ENCODE measurements at places on chromosomes 6 and 20.

- no peak for DNase-seq
Measured at GRCh38 chr6:111739257-111739696, 133.6 kb upstream of the TRAF3IP2 start.

DNA sequence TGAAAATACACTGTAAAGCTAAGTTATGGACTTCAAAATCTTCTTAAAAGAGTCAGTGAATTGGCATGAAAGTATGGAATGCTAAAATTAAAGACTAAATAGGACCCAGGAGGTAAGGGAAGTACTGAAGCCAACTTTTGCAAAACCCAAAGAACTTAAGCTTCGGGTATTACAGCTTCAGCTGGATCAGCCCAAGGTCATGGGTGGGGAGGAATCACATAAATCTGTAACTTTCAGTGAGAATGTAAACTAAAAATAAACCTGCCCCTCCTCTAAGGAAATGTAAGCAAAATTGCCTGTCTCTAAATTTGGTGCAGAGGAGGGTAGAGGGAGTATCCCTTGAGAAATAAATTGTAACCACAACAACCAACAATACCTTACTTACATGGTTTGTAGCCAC lies 4.4 kb upstream of the MUC21 start:
- no peak for DNase-seq

DNA sequence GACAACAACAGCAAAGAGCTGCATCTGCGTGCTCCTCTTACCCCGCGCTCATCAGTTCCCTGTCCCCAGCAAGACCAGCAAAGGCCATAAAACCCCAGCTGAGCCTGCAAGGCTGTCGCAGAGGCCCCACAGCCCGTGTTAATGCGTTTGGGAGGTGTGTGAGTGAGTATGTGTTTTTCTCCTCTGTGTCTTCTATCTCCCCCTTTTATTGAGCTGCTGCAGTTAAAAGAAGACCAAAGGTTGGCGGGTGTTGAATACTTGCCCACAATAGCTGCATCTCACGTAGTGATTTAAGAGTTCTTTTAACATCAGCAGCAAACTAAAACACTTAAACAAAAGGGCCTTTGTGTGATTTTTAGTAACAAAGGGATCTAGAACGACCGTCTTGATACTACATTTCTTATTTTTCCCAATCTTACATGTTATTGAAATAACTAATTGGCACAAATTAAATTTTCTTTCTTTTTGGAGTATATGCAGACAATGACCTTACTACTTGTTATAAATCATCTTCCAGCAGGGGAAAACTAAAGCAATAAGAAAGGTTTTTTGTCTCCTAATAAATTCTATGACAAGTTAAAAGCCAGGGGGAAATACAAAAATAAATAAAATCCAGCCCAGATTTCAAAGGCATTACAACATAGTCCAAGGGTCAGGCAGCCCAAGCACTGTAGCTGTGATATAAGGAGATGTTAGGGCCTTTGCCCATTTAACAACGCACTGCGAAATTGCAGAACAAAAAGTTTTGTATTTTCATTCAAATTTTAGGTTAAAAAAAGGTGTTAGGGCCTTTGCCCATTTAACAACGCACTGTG lies 27.2 kb upstream of the CNKSR3 start:
- DNase-seq, result peak; percentile 29

GRCh38 chr6:106253731-106254130 lies 71.8 kb downstream of the ATG5 start:
- no peak for DNase-seq

DNA sequence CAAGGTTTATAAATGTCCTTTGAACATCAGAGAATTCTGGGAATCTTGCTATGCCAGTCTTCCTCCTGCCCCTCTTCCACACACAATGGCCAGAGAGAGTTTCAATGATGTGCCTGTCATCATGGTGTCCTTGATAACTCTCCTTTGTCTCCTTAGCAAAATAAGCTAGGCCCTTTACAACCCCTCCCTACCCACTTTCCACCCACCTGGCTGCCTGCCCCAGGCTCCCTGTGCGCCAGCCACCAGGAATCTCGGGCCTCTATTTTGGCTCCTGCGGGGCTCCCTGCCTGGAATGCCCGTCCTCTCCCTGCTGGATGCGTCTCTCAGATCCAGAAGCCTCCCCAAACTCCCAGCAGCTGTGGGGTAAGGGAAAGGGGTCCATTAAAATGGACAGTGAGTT lies 60.9 kb downstream of the NCR2 start:
- no peak for DNase-seq

DNA sequence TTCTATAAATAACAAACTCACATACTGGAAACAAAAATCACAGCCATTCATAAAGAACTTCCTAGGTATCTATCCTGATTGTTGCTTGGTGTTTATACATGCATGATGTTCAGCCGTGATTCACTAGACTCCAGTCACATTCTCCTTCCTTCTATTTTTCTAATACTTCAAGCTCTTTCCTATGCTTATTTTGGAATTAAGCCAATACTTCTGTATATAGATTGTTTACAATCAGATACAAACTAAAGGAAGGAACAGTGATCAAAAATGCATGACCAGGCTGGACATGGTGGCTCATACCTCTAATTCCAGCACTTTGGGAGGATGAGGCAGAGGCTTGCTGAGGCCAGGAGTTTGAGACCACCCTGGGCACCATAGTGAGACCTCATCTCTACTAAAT lies 377.5 kb upstream of the IRAK1BP1 start:
- DNase-seq, result no peak

DNA sequence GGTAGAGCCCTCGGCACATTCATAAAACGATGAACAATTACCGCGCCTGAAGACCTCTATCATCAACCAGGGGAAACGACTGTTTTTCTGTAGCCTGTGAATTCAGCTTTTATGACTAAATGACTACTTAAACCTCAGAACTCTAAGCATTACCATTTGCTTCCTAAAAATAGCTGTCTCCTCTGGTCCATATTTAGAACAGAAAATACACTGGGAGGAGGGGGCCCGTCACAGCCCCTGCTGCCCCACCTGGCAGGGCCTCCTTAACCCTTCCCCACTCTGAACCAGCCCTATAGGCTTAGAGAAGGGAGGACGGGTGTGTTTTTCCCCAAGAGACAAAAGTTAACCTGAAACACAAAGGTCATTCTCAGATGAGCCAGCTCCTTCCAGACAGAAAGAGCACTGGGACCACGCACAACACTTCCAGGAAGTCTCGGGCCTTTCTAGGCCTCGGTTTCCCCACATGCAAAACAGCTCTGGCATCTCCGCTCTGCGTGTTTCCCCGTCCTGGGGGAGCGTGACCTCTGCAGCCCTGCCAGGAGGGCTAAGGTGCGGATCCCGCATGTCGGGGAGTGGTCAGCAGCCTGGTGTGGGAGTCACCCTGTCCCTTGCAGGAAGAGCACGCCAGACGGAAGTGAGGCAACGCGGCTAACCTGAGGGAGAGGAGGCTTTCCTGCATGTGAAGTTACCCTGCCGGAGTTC lies 193.9 kb downstream of the DLL1 start:
- no peak for DNase-seq

- no peak for DNase-seq
Measured at GRCh38 chr6:158977382-158977781, 22.6 kb downstream of the RSPH3 start.

GRCh38 chr6:169904051-169904922 lies 152.9 kb downstream of the ERMARD start:
- no peak for DNase-seq

DNA sequence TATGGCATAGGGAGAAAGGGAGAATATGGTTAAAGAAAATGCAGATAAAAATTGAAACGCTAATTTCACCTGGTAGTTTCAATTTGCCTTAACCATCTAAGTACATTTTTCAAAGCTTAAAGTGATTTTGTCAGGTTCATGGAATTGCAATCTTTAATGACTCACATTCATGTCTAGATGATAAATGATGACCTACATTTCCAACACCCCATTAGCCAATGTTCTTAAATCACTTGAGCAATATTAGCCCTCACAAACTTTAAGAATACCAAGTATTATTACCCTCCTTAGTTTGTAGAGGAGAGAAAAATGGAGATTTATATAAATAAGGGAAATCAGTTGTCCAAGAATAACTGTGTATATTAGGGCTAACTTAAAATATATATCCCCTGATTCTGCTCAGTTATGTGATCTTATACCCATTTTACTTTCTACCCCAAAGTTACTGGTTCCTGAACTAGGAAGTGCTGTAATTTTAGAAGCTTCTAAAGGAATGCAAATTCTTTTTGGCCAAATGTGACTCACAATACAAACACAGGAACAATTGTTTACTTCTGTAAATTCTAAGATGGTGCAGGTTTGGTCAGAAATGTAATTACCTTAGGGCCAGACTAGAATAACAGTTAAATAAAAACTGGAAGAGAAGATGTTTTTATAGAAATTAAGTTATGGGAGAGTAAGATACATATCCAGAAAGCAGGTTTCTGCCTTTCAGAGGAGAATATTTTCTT lies 34.5 kb downstream of the TPBG start:
- DNase-seq, result no peak

- no peak for DNase-seq
Measured at GRCh38 chr6:56024931-56025330, 149.5 kb upstream of the BMP5 start.

GRCh38 chr20:43187476-43188233 lies 2.1 kb downstream of the PTPRT start:
- peak; percentile 50 for DNase-seq

DNA sequence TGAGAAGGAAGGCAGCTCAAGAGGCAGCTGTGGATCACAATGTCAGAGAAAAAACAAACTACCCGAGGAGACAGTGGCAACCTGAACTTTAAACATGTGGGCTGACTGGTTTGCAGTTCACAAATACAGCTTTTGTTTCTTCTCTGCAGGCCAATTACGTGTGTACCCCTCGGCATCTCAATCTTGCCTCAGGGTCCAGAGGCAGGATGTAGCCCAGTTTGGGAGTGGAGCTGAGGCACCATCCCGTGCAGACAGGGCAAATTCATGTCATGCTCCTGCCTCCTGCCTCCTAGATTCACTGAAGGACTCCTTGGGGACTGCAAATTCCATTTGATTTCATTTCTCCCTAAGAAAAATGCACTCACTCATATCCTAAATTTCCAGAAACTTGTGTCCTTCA lies 94.2 kb upstream of the KCNK16 start:
- DNase-seq, result no peak

- DNase-seq, result no peak
Measured at GRCh38 chr20:61385296-61385695, 133.2 kb downstream of the CDH4 start.

GRCh38 chr6:167851370-167851952 lies 24.8 kb downstream of the AFDN start:
- no peak for DNase-seq

- peak; percentile 67 for DNase-seq
Measured at GRCh38 chr6:105077596-105078385, 102.0 kb downstream of the POPDC3 start.

DNA sequence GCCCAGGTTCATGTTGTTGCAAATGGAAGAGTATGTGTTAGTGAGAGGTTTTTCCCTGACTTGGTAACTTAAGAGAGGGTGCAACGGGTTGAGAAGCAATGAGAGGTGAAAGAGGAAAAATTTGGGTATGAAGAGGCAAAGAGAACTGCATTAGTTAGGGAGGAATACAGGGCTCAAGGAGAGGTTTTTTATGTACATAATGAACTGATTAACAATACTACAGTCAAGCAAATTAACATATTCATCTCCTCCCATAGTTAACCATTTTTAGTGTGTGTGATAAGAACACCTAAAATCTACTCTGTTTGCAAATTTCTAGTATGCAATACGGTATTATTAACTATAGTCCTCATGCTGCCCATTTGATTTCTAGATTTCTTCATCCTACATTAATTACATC lies 79.5 kb upstream of the HTR1E start:
- no peak for DNase-seq

- no peak for DNase-seq
Measured at GRCh38 chr6:39210450-39210849, 18.8 kb downstream of the KCNK5 start.

- DNase-seq, result no peak
Measured at GRCh38 chr6:15546591-15546990, 116.2 kb downstream of the DTNBP1 start.

Data from globus pallidus (tissue), 1 donor.